ENCODE measurements at places on chromosomes 5 and 9.

DNA sequence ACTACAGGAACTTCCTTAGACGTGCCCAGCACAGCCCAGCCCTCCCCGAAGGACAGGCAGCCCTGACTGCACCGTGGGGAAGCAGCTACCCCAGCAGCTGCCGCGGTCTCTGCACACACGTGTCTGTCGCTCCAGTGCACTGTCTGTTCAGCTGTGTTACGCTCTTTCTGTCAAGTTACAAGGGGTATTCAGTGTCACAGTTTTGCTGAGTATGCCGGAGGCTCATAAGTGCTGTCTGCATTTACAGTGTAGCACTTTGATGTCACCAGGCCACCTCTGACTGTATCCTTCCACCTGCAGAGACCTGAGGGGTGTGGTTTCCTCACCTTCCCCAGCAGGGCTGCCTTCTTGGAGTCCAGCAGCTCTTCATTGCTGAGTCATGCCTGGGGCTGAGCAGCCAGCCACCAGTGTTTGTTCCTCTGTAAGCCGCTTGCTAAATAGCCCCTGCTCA, 126.8 kb downstream of the EHMT1 start:
- no peak for DNase-seq

- no peak for DNase-seq
Observed at GRCh38 chr5:135737701-135738563, 96.5 kb upstream of the SLC25A48 start.

GRCh38 chr5:129844764-129845163, 59.5 kb upstream of the CHSY3 start:
- no peak for DNase-seq

DNA sequence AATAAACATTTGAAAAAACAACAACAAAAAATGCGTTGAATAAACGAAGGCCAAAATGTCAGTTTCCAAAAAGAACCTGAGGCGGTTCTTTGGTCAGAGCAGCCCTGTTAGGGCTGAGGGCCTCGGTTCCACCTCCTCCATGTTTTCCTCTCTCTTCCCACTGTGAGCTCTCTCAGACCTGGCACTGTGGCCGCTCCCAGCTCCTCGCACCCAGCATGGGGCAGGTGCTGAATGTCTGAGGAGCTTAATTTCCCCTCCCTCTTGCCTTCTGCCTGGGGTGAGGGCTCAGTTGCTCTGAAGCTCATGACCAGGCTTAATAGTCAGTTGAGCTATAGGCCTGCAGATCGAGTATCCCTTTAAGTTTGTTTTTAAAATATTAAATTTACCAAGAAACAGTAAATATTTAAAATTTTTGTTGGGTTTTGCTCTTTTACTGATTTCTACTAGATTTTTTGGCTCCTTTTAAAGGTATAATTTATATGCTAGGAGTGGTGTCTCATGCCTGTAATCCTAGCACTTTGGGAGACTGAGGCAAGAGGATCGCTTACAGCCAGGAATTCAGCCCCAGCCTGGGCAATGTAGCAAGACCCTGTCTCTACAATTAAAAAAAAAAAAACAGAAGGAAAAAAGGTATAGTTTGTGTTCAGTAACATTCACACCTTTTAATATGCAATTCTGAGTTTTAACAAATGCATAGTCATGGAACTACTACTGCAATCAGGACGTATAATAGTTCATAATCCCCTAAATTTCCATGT, 28.1 kb downstream of the DAPK1 start:
- DNase-seq, result no peak

GRCh38 chr9:105205787-105206495, 38.5 kb upstream of the SLC44A1 start:
- no peak for DNase-seq

GRCh38 chr9:127014910-127015540, 100.4 kb downstream of the RALGPS1 start:
- no peak for DNase-seq

DNA sequence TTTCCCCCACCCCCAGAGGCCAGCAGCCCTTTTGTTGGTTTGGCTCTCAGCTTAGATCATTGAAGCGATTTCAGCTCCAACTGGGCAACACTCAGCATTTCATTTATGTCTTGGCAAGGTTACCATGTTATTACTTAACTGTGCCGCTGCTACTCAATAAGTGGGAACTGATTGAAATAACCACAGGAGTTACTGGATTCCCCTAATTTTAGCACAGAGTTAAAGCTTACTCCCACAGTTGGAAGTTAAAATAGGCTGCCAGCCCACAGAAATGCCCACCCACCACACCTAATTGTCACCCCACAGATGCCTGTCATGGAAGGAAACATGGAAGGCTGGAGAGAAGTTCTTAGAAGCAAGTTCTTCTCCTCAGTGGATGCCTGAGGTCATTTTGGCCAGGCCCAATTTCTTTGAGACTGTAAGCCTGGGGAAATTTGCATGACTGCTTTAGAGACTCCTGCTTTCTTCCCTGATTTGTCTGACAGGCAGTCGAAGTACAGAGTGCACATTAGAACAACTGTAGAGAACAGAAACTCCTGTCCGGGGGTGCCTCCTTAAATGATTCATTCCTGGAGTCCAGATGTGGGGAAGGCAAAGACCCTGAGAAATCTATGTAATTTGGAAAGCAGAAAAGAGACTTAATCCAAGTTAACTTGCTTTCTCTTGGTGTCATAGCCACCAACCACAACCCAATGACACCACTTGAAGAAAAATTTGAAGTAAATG, 370.0 kb downstream of the ZSWIM6 start:
- DNase-seq, result no peak

DNA sequence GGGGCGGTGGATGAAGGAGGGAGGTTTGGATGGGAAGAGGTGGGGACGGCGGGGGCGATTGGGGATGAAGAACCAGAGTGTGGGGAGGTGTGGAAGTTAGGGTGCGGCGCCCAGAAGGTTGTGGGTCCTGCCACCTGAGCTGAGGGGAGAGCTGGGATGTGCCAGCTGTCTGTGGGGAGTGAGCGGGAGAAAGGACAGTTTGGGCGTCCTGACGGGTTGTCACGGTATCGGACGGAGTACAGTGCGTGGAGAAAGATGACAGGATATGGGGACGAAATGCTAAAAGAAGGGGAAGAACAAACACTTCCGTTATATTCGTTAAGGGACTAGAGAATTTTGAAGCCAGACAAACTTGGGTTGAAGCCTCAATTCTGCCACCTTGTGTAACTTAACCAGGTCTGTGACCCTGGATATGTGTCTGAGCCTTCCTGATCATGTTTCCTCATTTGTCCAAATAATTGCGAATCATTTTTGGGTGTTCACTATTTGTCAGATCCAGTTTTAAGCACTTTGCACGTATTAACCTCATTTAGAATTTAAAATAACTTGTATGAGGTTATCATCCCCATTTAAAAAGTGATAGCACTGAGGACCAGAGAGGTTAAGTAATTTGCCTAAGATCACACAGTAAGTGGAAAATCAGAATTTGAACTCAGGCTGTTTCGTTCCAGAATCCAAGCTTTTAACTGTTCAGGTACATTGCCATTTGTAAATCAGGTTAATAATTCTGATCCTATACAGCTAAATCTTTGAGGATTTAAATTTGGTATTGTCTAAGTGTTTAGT, 689 bp downstream of the CNTRL start:
- no peak for DNase-seq

DNA sequence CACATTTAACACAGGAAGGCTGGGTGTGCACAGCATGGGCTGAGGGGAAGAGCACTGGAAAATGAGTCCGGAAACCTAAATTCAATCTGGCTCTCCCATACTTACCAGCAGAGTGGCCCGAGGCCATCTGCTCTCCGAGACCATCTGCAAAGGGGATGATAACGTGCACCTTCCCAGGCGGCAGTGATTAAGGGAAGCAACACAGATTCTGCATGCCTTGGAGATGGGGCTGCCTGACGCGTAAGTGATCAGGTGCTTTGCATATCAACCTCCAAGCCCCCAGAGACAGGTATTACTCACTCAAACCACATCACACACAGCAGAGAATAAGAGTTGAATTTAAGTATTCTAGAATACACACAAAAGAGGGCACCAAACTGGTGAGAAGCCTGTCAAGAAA, 9.1 kb downstream of the EPB41L4B start:
- DNase-seq, result no peak

- no peak for DNase-seq
Observed at GRCh38 chr9:72733895-72734294, 212.5 kb downstream of the TMC1 start.

DNA sequence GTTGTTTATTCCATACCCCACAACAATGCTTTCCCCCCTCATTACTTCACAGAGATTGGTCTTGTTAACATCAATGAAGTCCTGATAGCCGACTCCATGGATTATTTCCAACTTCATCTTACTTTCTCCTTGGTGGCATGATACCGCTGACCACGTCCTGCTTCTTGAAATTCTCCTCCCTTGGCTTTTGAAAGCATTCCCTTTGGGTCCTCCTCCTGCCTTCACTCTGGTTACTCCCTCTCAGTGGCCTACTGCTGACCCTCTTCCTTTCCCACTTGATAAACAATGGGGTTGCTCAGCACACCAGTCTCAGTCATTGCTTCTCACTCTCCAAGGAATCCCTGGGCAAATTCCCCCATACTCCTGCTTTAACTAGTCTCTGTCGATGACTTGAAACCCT, 283.9 kb downstream of the SEC61B start:
- no peak for DNase-seq

DNA sequence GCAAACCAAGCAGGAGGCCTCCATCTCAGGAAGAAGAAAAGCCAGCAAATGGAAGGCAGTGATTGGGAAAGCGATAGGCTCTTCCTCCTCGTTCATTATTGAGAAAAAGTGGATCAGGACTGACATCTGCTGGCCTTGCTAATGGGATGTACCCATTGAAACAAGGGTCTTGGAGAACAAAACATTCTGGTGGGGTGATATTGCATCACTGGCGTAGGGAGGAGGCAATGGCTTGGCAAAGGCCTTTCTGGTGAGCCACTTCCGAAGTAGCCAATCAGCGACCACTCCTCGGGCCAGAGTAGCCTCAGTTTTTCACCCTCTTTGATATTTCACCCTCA, 86.7 kb upstream of the NFIB start:
- DNase-seq, result no peak

- no peak for DNase-seq
Observed at GRCh38 chr5:59583810-59584562, 309.5 kb downstream of the PDE4D start.

DNA sequence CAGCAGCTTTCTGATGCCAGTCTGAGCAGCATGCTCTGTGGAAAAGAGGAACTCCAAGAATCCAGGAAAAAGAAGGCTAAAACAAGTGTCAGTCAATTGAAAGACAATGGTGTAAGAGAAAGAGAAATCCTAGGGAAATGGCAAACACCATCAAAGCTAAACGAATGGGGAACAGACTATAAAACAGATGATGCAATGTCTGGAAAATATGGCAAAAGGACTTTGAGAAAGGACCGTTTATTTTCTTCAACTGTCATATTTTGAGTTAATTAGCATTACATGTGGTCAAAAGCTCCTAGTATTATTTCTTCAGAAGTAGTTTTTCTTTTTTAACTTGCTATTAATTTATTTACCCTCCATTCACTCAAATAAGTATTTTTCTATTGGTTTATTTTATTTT, 465.2 kb downstream of the LRRC70 start:
- DNase-seq, result no peak

DNA sequence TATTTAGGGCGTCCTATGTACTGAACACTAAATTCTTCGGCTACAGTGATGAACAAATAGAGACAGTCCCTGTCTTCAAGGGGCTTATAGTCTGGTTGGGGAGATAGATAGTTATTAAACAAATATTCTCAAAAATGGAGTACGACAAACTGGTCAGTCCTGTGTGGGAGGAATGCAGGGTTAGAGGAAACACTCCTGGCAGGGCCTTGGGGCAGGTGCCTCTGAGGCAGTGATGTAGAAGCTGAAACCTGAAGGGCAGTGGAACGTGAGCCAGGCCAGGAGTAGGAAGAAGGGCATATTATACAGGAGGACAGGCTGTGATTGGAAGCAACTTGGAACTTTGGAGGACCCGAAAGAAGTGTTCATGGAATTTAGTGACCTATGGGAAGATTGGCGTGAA, 133.4 kb downstream of the AOPEP start:
- DNase-seq, result no peak

GRCh38 chr5:3999929-4000328, 404.3 kb downstream of the IRX1 start:
- DNase-seq, result no peak

GRCh38 chr5:153704110-153704509, 213.6 kb downstream of the GRIA1 start:
- no peak for DNase-seq

DNA sequence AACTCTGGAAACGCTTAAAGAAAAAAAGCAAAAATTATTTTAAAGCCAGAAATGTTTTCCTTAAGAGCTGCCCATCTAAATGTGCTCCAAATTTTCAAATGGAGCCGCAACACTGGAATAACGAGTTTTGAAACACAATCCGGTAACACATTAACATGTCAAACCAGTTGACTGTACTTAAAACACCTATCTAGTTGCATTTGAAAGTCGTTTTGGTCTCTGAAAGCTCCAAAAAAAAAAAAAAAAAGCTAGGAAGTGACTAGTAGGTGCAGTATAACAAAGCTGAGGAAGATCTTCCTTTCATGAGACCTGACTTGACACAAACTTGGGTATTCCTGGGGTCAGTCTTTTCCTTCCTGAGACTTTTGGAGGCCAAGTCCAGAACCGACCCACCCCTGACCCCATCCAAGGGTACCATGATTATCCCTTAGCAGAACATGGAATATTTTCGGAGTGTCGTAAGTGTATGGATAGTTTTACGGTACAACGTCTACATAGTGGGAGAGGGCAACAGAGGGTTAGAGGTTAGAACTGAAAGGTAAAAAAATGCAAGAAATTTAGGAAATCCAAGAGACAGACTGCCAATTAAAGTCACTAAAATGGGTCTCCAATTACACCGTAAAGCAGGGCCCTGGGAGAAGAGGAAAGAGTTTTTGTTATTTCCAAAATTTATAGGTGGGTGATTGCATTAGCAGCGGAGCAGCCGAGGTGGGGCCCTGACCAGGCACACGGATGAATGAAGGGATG, 812 bp downstream of the CETN3 start:
- no peak for DNase-seq

DNA sequence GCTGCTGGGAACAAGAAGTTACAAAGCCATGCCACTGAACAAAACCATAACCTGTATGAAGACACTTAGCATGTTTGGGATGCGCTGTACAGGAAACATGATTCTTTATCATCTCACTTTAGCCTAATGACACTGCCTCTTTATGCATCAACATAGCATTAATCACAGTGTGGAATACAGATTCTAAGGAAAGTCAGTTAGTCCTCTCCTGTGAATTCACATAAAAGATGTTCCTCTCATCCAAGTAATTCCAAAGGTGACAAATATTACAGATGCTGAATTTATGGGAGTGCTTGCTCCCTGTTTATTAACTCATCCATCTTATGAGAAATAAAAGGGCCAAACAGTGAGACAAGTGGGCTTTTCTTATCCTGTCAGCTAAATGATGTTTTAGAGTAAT, 1677.7 kb downstream of the EFNA5 start:
- no peak for DNase-seq

GRCh38 chr9:118362123-118362522, 657.9 kb downstream of the TLR4 start:
- no peak for DNase-seq
